Endothelial cell of umbilical vein (primary cell): ENCODE measurements at places on chromosomes 6 and 20. TPM values are rescaled to one million over a fixed set of nuclear protein-coding genes. Genes with fewer than 3 reads are reported as not detected.

Gene TTLL9
- polyA plus RNA-seq: 0.03 TPM in 1 of 2 replicates, not detected in the other

Gene TSPO2
- not detected in 2 replicates for polyA plus RNA-seq

GRCh38 chr20:13121840-13122515 lies 99.1 kb upstream of the ISM1 start:
- H3K36me3 ChIP-seq: no peaks in the 10 kb centered on the region
- no peaks in the 10 kb centered on the region for H3K4me1 ChIP-seq
- H3K27me3 ChIP-seq: no peaks in the 10 kb centered on the region
- H3K27ac ChIP-seq: no peak overlapping the region
- no peak overlapping the region for H3K4me3 ChIP-seq

DNA sequence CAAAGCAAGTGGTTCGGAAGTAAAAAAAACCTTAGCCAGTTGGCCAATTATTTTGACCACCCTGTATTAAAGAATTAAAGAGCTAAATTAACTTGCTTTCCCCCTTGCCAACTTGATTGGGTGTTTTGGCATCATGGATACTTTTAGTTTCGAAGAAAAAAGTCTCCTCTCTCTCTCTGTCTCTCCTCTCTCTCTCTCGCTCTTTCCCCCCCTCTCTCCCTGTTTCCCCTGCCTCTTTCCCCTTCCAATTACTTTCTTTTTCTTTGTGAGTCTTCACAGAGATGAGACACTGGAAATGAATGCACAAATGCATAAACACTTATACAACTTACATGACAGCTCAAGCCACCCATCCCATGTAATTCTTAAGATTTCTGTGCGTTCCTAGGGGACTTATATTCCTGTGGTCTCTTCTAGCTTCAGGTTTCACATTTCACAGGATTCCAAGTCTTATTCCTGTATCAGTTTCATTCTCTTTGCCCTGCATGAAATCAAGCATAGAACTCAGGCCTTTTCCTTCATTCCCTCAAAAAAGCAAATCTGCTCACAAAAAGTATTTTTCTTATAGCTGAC lies 32.9 kb upstream of the EYA4 start:
- H3K4me1 ChIP-seq: no peaks in the 10 kb centered on the region
- no peak overlapping the region for H3K27ac ChIP-seq

- DNase-seq: no peak
- H3K4me3 ChIP-seq: no peak overlapping the region
Observed at GRCh38 chr20:26209171-26209941, 512.7 kb upstream of the ZNF337 start.

- H3K27ac ChIP-seq: no peak overlapping the region
- no peaks in the 10 kb centered on the region for H3K36me3 ChIP-seq
Observed at GRCh38 chr6:164410017-164410416, 899.4 kb downstream of the C6orf118 start.

GRCh38 chr6:12371641-12372146 lies 81.5 kb downstream of the EDN1 start:
- no peak overlapping the region for H3K4me3 ChIP-seq
- H3K4me1 ChIP-seq: no peaks in the 10 kb centered on the region

DNA sequence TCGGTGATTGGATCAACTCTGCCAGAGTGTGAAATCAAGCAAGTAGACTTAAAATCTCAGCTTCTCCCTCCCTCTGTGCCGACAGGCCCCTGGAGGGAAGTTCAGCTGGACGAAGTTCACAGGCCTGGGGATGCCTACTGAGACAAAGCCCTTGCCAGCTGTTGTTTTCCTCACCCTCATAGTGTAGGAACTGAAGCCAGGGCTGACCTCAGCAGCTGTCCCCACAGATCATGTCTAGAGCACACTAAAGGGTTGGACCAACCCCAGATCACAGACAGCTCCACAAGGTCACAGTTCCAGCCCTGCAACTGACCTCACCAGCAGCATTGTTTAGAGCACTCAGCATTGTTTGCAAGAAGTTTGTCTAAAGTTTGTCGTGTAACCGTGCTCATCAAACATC lies 261.9 kb upstream of the ECI2 start:
- H3K4me1 ChIP-seq: no peaks in the 10 kb centered on the region
- H3K4me3 ChIP-seq: no peak overlapping the region
- no peaks in the 10 kb centered on the region for H3K36me3 ChIP-seq
- H3K27me3 ChIP-seq: no peaks in the 10 kb centered on the region

DNA sequence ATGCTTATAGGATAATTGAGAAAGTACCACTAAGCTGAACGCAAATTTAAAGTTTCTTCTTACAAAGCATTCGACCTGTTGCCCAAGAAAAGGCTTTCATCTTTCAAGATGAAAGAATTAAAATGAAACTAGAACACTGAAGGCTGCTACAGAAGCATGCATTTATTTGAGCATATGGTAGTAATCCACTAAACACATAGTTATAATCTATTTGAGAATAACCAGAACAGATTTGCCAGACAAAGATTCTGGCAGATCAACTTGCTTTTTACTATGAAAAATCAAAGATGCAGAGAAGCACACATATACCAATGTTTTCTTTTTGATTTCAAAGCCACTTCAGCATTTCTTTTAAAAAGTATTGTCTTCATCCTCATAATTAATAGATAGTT lies 412.2 kb downstream of the UTRN start:
- H3K4me3 ChIP-seq: no peak overlapping the region
- H3K4me1 ChIP-seq: no peaks in the 10 kb centered on the region
- H3K27me3 ChIP-seq: no peaks in the 10 kb centered on the region
- no peak for DNase-seq
- H3K36me3 ChIP-seq: no peaks in the 10 kb centered on the region

Gene NFKBIE
- 22.6 and 25.8 TPM in 2 replicates for polyA plus RNA-seq

Gene TBCC
- polyA plus RNA-seq: 13.5 and 15.9 TPM in 2 replicates

DNA sequence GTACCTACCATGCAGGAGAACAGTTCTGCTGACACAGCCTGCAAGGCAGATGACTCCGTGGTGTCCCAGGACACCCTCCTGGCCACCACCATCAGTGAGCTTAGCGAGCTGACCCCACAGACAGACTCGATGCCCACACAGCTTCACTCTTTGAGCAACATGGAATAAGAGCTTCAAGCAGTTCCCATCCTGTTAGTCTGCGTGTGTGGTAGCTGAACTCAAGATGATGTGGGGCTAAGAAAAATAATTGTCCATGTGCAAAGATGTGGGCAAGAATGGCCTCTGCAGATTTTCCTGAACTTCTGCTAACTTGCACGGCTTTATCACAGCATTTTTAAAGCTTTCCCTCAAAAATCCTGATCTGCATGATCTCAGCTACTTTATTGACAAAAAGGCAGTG lies 8.3 kb downstream of the GZF1 start:
- no peak overlapping the region for H3K4me3 ChIP-seq
- peaks cover 34% of the 10 kb centered on the region for H3K4me1 ChIP-seq
- peaks cover 44% of the 10 kb centered on the region for H3K36me3 ChIP-seq
- no peak overlapping the region for H3K27ac ChIP-seq
- no peak for DNase-seq
- no peaks in the 10 kb centered on the region for H3K27me3 ChIP-seq

Gene ACTL10
- 0.92 and 1.0 TPM in 2 replicates for polyA plus RNA-seq

- H3K27ac ChIP-seq: no peak overlapping the region
- no peak overlapping the region for H3K4me3 ChIP-seq
- H3K27me3 ChIP-seq: no peaks in the 10 kb centered on the region
- no peaks in the 10 kb centered on the region for H3K36me3 ChIP-seq
- no peak for DNase-seq
- no peaks in the 10 kb centered on the region for H3K4me1 ChIP-seq
Observed at GRCh38 chr20:52978851-52979250, 6.7 kb downstream of the TSHZ2 start.

Gene MUC22
- not detected in 2 replicates for polyA plus RNA-seq

DNA sequence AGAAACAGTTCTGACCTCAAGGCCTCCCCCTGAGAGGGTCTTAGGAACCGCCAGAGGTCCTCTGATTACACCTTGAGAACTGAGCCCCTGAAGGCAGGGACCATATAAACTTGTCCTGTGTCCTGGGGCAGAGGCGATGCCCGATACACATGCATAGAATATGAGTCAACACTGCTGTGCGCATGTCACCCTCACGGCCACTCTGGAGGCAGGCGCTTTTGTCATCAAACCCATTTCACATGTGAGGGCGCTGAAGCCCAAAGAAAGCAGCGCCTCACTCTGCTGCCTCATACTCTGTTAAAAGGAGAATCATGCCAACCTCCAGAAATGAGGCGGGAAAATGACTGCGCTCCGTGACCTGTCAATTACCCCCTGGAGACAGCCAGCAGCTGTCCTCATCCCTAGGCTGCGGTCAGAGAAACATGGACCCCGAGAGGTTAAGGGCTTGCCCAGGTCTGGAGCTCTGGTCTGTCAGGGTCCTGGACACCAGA lies 158.3 kb downstream of the GRM4 start:
- no peak overlapping the region for H3K27ac ChIP-seq
- H3K27me3 ChIP-seq: no peaks in the 10 kb centered on the region
- H3K4me3 ChIP-seq: no peak overlapping the region
- no peak for DNase-seq
- no peaks in the 10 kb centered on the region for H3K4me1 ChIP-seq
- H3K36me3 ChIP-seq: no peaks in the 10 kb centered on the region
